Activated CD8-positive, alpha-beta memory T cell treated with anti-CD3 and anti-CD28 coated beads for 1 hour (primary cell): ENCODE measurements at places on chromosomes 4 and X.
A peak's percentile ranks its signal among the peaks of the same experiment; 100 is the strongest.

DNA sequence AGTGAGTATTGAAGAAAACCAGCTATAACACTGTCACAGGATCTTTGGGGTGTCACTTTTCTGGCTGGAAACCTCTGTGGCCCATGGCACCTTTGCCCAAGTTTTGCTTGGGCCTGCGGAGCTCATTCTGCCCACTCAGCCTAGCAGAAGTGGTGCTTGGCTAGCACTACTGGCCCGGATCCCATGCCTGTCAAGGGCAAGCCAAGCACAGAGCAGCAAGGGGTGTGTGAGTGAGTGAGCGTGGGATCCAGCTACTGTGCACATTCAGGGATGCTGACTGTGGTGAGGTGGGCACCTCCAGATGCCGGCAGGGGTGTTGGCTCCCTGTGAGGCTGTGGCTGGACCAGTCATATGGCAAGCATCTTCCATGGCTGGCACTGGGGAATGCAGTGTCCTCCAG lies 55.4 kb upstream of the RASGEF1B start:
- no peak for DNase-seq

DNA sequence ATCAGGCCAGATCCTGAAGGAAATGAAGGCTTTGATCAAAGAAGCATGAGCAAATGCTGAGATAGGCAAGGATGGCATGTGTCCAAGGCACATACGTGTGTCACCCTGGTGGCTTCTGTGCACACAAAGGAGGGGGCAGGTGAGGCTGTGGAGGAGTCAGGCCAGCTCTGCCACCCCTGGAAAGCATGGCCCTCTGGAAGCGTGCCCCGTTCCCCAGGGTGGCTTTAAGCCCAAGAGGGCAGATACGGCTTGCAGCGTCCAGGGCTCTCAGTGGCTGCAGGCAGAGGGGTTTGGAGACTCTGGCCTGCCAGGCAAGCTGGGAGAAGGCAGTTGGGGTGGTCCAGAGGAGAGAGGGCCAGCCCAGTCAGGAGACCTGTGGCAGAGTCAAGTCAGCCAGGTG lies 25.6 kb downstream of the PNMA6E start:
- no peak for DNase-seq

GRCh38 chrX:71823391-71824057 lies 60.4 kb downstream of the CXorf49B start:
- DNase-seq, result no peak

DNA sequence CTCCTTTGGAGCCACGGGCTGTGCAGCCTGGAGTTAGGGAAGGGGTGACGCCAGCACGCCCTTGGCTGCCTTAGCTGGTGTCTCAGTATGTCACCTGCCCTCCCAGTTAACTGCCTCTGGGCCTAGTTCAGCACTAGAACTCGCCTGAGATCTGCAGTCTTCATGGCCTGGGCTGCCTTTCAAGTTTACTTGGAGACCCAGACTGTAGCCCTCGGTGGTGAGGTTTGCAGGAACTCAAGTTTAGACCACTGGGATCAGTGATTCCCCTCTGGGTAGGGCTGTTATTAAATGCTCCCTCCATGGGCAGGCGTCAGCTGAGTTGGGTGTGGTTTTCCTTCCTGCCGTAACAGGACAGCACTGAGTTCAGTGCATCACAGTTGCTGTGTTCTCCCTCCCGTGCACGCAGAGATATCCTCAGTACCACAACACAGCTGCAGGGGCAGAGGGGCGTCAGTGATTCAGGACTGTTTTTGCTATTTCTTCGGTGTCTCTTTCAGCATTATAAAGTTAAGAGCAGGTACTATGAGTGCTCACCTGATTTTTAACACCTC lies 30.5 kb downstream of the PLAC8 start:
- DNase-seq, result peak; percentile 34

DNA sequence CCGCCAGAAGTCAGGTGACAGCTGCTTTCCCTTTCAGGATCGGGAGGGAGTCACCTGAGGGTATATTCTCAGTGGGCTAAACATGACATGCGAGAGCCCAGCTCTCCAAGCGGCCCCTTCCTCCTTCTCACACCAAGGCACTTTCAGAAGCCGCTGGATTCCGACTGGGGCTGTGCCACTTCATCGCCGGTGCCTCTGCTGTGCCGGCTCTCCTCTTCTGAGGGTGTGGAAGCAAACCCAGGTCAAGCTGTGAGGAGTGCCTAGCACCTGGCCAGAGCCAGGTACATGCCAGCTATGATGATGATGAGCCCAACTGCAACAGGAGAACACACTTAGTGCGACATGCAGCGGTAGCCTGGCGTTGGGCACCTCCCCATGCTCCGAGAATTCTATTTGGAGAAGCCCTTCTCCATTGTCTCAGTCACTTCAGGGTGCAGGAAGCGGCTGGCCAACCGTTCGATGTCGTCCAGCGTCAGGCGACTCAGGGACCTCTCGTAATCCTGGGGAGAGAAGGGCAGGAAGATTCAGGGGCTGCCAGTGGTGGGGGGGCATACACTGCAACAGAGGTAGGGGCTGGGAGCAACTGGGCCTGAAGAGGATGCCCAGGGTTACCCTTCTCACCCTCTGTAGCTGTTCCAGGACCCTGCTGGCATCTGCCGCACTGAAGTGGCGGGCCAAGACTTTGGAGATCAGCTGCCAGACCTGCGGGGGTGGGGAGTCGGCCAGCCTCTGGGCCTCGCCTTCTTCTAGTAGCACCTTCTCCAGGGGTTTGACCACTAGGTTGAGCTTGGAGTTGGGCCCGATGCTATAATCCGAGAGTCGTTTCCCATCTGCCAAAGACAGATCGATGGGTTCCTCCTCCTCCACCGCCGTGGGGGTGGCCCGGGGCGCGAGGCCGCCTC lies 1.0 kb downstream of the UBL4A start:
- DNase-seq, result no peak

- DNase-seq, result no peak
These were observed 2.9 kb upstream of the EIF1AX start for GRCh38 chrX:20144491-20144890.

DNA sequence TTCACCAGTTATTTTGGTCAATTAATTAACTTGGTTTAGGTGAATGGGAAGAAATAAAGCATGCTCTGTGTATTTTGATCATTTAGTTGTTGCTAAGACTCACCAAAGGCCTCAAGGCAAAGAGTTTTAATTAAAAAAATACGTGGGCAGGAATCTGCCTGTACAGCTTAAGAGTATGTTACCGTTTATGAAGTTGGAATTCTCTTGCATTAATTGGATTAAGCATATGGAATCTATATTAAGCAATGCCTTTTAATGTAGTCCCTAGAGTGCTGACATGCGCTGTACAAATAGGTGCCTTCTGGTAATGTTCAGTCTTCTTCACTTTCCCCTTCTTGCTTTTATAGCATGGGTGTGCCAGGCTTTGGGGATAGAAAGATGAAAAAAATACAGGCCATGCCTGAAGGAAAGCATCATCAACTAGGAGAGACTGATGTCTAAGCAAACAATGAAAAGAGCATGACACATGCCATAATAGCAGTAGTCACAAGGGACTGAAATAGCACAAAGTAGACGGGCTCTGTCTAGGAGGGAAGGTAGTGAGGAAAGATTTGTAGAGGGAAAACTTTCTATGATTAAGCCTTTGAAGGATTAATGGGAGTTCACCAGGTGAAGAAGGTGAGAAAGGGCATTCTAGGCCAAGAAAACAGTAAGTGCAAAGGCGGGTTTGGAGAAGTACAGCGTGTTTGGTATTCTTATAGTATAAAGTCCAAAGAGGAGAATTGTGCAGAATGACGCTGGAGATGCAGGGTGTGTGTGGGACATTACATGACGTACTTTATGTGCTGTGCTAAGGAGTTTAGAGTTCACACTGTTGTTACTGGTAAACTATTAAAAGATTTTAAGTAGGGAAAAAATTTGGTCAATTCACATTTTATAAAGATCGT lies 226.1 kb upstream of the ANXA3 start:
- DNase-seq, result no peak

DNA sequence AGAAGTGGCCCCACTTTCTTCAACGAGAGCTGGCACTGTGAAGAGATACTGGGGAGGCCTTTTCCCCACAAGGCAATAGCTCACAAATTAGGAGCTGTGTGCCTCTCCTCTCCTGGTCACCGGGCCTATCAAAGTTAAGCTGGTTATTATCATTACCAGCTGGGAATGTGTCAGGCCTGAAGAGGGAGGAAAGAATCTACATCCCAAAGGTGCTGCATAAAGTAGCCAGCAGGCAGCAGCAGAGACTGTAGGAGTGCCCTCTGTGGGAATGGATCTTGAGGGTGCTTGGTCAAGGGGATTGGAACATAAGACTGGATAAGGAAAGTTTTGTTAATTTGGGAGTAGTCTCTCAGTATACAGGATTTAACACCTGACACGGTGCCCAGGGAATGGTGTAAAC lies 9.1 kb upstream of the TMPRSS11D start:
- no peak for DNase-seq

DNA sequence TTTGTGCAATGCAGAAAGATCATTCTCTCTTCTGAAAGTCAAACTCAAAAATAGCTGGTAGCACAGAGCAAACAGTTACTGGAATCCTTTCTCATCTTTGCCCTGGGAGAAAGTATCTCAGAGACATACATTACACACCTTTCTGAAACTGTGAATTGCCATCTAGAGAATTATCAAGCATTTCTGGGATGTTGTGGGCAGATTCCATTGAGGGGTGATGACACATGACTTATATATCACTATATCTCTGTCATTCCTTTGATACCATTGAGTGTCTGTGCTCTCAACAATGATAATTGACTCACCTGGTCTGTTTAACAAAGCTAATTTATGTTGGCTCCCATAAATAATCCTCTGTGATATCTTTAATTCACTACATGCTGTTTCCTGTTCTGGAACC lies 13.0 kb downstream of the SLIT2 start:
- no peak for DNase-seq

- DNase-seq, result no peak
These were observed 60.4 kb downstream of the SORCS2 start for GRCh38 chr4:7252510-7253340.

- no peak for DNase-seq
These were observed 398.1 kb upstream of the RPS6KA3 start for GRCh38 chrX:20664774-20665173.

- DNase-seq, result no peak
These were observed 3.0 kb downstream of the ATP2B3 start for GRCh38 chrX:153520287-153520917.

- no peak for DNase-seq
These were observed 44.4 kb upstream of the STAG2 start for GRCh38 chrX:123917069-123917468.

DNA sequence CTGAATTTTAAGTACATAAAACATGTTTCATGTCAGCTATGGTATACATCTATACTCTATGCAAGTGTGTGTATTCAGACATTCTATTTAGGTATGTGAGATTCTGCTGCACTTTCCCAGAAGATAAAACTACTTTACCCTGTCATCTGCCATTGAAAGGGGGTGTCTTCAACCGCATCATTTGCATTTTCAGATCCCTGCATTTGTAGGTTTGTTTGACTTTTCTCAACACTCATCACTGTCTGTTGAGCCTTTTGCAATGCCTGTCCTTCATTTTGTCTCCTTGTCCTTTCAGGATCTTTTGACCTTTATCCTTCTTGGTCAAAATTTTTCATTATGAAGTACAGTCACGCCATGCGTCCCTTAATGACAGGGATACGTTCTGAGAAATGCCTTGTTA lies 103.5 kb downstream of the TMA16 start:
- no peak for DNase-seq

DNA sequence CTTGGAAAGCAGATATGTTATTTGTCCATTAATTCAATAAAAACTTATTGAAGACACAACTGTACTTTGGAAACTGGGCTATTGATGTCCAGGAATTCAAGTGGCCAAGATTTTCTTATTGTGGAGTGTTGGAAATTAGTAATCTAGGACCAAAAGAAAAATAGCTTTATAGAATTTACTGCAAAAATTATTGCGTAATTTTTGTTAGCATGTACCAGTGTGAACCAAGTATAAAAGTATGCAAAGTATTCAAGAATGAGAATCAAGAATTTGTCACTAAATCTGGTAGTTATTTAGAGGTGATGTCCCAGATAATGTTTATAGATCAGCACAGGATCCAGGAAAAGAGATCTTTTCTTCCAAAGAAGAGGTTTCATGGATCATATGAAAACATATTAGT lies 468.9 kb upstream of the CTSO start:
- DNase-seq, result no peak
